ENCODE measurements at places on chromosomes 7 and 10.

- H3K36me3 ChIP-seq: no peaks in the 10 kb centered on the region
- H3K27ac ChIP-seq: no peak overlapping the region
- peaks cover 3% of the 10 kb centered on the region for H3K27me3 ChIP-seq
- H3K4me3 ChIP-seq: no peak overlapping the region
- H3K4me1 ChIP-seq: peaks cover 14% of the 10 kb centered on the region
These were observed 36.6 kb downstream of the KCNH2 start for GRCh38 chr7:150941351-150942000.

- H3K27me3 ChIP-seq: no peaks in the 10 kb centered on the region
- no peaks in the 10 kb centered on the region for H3K4me1 ChIP-seq
- H3K27ac ChIP-seq: no peak overlapping the region
- no peaks in the 10 kb centered on the region for H3K36me3 ChIP-seq
- no peak overlapping the region for H3K4me3 ChIP-seq
- DNase-seq: no peak
These were observed 101.9 kb upstream of the PIP4K2A start for GRCh38 chr10:22816298-22816653.

GRCh38 chr10:513393-513792 is 176.1 kb downstream of the DIP2C start:
- H3K36me3 ChIP-seq: no peaks in the 10 kb centered on the region
- no peak overlapping the region for H3K27ac ChIP-seq
- DNase-seq: peak; percentile 37
- no peak overlapping the region for H3K4me3 ChIP-seq

GRCh38 chr7:151822541-151823181 is 54.3 kb downstream of the PRKAG2 start:
- no peaks in the 10 kb centered on the region for H3K36me3 ChIP-seq
- no peak overlapping the region for H3K27ac ChIP-seq
- H3K4me3 ChIP-seq: no peak overlapping the region
- no peaks in the 10 kb centered on the region for H3K4me1 ChIP-seq

DNA sequence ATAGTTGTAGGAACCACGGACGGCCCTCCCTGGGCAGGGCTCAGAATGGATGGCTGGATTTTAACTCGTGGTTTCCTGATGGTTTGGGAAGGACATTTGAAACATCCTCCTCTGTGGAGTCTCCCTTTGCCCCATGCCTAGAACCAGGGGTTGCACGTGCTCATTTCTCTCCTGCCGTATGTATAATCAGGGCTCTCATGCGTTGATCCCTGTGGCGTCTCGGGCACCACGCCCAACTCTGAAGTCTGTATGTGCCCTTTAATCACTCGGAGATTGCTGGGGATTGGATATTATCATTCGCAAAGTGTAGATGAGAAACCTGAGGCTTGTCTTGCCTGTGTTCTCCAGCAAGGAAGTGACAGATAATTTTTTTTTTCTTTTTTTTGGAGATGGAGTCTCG is 257.1 kb downstream of the CAMK1D start:
- no peaks in the 10 kb centered on the region for H3K36me3 ChIP-seq
- H3K27ac ChIP-seq: peak overlapping the region; percentile 64
- no peaks in the 10 kb centered on the region for H3K27me3 ChIP-seq
- no peak for DNase-seq
- peaks cover 10% of the 10 kb centered on the region for H3K4me1 ChIP-seq

- DNase-seq: no peak
- no peak overlapping the region for H3K4me3 ChIP-seq
- no peak overlapping the region for H3K27ac ChIP-seq
- no peaks in the 10 kb centered on the region for H3K27me3 ChIP-seq
- no peaks in the 10 kb centered on the region for H3K36me3 ChIP-seq
- peaks cover 8% of the 10 kb centered on the region for H3K4me1 ChIP-seq
These were observed 184.5 kb upstream of the INHBA start for GRCh38 chr7:41887416-41887815.

DNA sequence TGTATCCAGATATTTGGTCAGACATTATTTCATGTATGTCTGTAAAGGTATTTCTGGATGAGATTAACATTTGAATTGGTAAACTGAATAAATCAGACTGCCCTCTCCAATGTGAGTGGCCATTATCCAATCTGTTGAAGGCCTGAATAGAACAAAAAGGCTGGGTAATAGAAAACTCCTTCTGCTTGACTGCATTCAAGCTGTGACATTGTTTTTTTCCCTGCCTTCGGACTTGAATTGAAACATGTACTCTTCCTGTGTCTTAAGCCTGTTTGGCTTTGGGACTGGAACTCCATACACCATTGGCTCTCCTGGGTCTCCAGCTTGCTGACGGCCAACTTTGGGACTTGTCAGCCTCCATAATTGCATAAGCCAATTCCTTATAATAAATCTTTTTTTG is 36.0 kb upstream of the ARHGAP21 start:
- H3K27ac ChIP-seq: no peak overlapping the region
- H3K27me3 ChIP-seq: no peaks in the 10 kb centered on the region
- DNase-seq: no peak
- H3K36me3 ChIP-seq: no peaks in the 10 kb centered on the region

DNA sequence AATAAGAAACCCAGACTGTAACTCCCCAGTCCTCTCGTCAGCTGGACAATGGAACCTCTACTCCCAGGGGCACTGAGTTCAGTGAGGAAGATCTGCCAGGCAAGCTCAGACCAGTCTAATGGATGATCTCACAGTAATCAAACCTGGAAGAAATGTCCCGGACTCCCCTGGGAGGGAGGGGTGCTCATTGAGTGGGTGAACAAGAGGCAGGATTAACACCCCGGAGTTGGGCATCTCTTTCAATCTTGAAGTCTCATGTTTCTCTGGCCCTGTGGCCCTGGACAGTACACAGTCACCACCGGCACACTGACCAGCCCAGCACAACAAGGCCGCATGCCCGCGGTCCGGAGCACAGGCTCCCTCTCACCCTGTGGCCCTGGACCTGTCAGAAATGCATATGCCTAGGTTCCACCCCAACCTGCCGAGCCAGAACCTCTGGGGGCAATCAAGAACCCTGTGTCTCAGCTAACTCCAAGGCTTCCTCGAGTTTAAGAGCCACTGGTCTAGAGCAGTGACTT is 27.8 kb downstream of the CXCL12 start:
- H3K4me3 ChIP-seq: no peak overlapping the region
- no peak for DNase-seq
- no peaks in the 10 kb centered on the region for H3K4me1 ChIP-seq

DNA sequence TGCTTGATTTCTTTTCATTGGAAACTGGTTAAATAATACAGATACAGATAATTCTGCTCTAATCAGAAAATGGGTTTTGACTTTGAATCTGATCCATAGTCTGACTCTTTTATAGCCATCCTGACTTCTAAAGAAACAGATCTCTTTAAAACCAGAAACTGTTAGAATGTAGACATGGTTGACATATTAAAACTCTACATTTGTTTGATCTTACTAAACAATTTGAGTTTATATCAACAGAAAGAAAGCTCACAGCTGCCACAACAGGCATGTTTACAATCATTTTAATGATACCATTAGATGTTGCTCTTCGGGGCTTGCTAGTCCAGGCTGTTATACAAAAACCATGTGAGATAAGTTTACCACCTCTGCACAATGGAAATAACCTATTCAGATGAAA is 193.0 kb upstream of the SEMA3A start:
- no peaks in the 10 kb centered on the region for H3K27me3 ChIP-seq
- no peak overlapping the region for H3K4me3 ChIP-seq
- no peaks in the 10 kb centered on the region for H3K36me3 ChIP-seq
- H3K27ac ChIP-seq: no peak overlapping the region
- H3K4me1 ChIP-seq: peaks cover 5% of the 10 kb centered on the region

Measured in MM.1S (cell line).